ENCODE measurements at places on chromosomes 12 and 14.

DNA sequence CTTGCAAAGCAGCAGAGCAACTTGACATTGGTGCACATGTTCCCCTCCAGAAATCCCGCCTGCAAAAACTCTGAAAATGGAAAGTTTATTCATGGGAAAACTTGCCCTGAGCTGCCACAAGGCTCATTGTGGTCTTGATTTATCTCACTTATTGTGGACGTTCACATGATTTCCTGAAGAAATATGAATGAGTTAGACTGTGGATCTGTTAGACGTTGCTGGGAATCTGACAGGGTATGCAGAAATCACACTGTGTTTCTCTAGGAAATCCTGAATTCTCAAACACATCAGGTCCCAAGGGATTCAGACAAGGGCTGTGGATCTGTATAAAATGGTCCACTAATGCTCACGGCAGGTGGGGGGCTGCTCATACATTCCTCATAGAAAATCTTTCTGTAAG lies 72.2 kb downstream of the EID3 start:
- no peak for DNase-seq

DNA sequence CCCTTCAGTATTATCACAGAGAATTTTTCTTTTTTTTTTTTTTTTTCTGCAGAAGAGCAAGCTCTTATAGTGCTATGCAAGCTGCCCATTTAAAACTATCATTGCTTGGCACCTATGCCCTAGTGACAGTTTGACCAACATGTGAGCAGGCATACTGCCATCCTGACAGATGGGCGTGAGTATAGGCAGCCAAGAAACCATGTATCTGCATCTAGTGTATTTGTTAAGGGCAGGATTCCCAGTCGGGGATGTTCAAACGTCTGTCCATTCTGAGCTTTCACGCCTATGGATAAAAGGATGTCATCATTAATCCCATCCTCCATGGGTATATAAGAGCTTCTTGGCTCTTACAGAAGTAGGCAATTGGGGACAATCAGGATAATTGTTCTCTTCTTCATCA lies 8.8 kb downstream of the VRK1 start:
- DNase-seq, result no peak

DNA sequence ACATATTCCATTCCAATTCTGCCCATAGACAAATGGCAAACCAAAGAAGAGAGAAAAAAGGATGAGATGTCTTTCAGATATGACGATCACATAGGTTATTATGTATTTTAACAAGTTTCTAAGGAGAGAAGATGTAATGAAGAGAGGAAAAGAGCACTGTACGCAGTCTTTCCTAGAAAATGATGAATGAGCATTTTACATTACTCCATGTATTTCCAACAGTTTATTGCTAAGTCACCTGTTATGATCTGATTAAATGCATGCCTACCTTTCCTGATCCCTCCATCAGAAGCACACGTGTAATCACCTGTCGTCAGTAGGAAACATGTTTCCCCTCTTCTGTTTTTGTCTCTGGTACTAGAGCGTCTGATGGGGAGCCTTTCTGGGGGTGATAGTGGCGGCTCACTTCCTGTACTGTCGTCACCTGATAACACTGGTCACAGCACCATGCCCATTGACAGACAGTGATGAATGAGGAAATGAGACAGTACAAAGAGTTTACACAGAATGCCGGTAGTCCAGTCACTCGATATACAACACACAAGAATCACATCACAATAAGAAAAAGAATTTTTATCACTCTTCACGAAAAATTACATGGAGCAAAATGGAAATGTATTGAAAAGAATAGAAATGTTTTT lies 161.6 kb downstream of the KCNC2 start:
- DNase-seq, result no peak

- no peak for DNase-seq
These were observed 1.2 kb downstream of the CPSF6 start for GRCh38 chr12:69240631-69240995.

All from stimulated activated CD8-positive, alpha-beta memory T cell treated with anti-CD3 and anti-CD28 coated beads, Interleukin-12 subunit alpha, Interleukin-12 subunit beta, amount 100 ng/mL, for 4 hours (primary cell).